ENCODE measurements at places on chromosomes 1 and 21.
A peak's percentile ranks its signal among the peaks of the same experiment; 100 is the strongest.

DNA sequence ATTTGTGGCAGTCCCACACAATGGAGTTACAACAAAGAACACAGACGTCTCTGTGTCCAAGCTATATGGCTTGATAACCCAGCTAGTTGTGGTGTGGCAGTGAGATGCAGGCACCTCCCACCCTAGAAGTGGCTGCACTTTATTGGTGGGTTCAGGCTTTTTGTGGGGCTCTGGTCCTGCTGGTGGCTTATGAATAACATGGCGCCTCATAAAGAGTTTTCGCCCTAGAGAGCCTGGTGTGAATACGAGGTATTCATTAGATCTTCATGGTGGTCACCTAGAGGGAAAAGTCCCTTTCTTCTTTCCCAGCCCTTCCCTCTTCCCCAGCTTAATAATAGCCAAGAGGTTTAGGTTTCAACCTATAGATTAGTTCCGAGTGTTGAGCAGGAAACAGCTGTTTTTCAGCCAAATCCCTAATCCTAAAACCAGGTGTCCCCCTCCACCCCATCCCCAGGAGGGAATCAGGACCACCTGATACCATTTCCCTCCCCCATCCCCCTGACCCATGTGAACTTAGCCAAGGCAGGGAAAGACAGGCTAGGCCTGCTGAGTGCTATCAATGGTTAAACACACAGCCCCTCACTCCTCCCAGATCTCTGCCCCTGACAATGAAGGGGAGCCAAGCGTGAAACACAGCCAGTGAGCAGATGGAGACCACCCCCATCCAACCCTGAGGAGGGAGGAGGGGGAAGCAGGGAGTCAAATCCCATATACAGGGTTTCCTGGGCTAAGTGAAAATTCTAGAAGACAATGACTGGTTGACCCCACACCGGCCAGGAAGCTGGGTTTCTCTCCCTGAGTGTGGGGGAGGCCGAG is 58.2 kb downstream of the NFASC start:
- DNase-seq: no peak

- DNase-seq: no peak
Measured at GRCh38 chr1:84430546-84430945, 32.3 kb downstream of the DNASE2B start.

DNA sequence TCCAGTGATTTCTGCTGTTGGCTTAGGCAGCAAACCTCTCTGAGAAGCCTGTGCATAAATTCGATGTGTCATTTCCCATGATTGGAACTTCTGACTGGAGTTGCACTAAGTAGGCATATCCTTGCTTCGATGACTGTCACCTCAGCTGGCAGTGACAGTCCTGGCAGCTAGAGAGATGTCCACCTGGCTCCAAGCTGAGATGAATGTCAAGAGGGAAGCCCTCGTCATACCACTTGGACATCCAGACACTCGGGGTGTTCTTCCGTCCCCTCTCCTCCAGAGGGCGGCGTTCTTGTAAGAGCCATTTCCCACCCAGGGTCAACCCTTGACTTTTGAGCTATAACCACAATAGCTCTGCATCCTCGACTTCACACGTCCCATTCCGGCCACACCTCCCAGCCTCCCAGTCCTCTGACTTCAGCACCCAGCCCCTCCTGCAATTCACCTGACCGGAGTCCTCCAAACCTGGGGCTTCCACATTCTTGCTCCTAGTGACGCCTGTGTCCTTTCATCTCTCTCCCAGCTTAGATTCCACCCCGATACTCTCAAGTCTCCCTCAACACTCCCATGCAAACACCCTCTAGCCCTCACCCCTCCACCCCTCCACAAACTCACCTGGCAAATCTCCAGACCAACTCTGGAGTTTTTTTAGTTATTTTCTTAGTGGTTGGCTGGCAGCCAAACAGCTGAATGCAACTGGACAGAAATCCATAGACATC is 17.3 kb downstream of the CA6 start:
- peak; percentile 49 for DNase-seq

- no peak for DNase-seq
Measured at GRCh38 chr1:111847466-111847865, 91.8 kb downstream of the DDX20 start.

DNA sequence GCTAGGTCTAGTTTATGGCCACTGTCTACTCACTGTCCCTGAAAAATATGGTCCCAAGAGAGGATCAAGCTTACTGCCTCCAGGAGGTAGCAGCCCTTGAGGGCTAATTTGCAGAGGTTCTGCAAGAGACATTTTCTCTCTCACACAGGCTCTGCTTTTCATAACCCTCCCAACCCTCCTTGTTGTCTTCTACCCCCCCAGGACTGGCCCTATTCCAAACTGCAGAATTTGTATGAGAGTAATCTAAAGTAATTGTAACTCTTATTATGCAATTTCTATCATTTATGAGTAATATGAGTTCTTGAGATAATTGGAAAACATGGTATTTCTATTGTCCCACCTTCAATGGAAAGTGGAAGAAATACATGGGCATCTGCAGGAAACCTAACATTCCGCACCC is 70.4 kb upstream of the CD55 start:
- DNase-seq: no peak

Data from SHP77 treated with DMSO at 0.1 percent for 48 hours (cell line).